Choroid plexus epithelial cell (primary cell): ENCODE measurements at places on chromosomes 12 and 14.

DNA sequence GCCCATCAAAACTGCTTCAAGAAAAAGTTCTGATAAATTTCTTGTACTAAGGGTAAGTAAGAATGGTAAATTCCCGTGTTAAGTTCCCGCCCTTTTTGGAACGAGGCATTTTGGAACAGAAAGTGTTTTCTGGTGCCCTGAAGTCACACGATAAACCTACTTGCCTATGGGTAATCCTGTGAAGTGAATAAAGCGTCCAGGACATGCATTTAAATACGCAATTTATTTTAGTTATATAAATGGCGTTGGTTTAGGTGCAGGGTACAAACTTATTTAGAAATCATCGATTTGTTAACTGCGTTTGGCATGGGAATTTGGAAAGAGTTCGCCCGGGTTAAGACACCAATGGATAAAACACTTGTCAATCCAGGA is 715 bp upstream of the RAP1B start:
- DNase-seq: peak; percentile 58

DNA sequence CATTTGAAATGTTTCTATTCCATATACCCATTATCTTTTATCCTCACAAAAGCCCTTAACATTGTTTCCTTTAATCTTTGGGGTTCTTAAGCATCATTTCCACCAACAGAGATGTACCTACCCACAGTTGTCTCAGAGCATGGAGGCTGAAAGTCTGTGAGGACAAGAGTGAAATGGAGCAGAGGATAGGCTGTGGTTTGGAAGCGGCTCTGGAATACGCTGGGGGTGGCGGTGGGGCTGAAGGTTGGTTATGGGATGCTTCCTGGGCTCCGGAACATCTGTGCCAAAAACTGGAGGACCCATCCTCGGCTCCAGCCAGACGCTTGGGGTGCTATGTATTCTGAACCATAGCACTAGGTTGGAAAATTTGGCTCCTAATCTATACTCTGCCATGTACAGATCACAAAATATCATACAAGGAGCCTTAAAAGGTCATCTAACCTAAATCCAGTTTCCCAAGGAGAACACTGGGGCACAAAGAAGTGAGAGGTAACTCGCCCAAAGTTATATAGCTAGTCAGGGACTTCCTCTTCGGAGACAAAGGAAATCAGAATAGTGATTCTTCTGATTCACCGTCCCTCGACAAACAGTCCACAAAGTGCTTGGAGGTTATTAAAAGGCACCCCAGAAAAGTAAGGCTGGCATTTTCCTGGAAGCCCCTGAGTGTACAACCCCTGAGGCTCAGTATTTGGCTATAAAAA is 2.5 kb downstream of the PPP1R3E start:
- no peak for DNase-seq

DNA sequence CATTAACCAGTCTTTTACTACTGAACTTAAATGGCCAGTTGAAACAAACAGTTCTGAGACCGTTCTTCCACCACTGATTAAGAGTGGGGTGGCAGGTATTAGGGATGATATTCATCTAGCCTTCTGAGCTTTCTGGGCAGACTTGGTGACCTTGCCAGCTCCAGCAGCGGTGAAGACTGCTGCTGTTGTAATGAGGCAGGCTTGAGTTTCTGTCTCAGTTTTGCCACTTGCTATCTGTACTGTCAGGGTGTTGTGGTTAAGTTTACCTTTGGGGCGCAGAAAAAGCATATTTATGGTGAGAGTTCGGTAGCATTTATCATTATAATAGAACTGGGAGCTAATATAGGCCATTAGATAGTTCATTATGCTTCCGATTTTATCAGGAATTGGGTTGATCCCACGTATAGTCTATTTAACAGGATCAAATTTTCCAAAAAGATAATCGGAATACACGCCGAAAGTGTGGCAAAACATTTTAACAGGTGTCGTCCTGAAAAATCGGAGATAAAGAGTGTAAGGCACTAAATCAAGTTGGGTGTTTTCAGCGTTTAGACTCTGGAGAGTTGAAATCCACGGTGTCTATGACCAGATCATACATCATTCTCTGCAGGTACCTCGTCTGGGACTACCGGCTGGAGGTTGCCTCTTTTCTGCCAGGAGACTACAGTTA is 688 bp upstream of the NECAP1 start:
- no peak for DNase-seq

DNA sequence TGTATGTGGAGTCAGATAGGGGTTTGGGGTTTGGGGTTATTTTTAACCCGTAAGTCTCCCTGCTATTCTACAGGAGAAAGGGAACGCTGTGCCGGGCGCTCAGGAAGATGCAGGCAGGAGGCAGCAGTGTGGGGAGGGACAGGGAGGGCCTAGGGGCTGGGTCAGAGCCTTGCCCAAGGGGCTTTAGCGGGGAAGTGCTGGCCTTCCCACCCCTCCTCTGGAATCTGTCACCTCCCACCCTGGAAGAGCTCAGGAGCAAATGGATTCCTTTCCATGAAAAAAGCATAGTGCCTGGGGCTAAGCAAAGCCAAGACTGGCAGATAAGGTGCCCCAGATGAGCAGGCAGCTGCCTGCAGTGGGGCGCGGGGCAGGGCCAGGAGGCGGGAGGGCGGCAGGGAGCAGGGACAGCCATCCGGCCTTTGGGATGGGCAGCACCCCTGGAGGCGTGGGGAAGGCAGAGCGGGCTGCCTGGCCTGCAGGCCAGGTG is 7.3 kb upstream of the INF2 start:
- DNase-seq: no peak

DNA sequence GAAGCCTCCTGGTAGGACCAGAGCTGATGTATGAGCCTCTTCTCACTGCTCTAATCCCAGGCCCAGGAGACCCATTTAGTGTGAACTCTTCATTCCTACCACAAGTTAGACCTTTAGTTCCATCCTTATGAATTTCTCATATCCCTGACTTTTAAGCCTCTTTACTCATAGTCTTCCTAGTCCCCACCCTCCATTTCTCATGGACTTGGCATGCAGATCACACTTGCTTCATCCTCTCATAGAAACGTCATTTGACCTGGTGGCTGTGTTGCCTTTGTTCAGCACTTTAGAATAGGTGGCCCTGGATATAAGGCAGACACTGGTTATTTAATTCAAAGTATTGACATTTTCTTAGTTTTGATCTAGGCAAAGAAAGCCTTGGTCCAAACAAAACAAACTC is 99.5 kb downstream of the SLC16A7 start:
- DNase-seq: peak; percentile 37

DNA sequence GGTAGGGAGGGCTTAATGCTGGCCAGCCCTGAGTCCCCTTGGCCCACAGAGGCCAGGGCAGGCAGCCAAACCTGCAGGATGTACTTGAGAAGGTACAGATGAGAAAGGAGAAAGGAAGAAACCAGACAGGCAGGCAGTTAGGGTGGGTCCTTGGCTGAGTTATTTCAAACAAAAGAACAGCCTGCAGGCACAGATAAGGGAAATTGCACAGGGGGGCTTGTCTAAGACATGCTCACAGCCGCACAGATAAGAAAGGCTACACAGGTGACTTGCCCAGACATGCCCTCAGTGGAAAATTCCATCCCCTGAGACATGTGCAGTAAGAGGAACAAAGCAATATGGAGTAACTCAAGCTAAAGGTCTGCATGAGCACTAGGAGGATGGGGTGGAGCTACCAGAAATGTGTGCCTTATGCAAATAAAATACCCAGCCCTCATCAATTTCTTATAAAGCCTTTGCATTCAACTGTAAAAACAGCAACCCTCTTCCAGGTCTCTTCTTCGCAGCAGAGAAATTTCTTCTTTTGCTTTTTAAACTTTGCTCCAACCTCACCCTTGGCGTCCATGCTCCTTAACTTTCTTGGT is 158.2 kb upstream of the RGS6 start:
- no peak for DNase-seq

DNA sequence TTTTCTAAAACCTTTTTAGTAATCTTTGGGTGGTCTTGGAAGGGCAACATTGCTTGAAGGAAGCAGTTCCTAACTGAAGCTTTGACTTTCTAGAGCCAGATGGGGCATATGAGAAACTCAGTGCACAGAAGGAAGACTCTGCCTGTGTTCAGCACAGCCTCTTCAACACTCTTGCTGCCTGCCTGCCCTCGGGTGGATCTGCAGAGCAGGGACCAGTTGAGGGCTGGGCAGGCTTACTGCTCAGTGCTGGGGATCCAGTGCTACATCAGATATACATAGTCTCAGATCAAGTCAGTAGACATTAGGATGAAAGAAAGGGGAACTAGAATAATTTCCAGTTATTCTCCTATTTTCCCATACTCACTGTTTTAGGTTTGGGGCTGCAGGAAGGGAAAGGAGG is 29.5 kb upstream of the TMX1 start:
- peak; percentile 14 for DNase-seq

DNA sequence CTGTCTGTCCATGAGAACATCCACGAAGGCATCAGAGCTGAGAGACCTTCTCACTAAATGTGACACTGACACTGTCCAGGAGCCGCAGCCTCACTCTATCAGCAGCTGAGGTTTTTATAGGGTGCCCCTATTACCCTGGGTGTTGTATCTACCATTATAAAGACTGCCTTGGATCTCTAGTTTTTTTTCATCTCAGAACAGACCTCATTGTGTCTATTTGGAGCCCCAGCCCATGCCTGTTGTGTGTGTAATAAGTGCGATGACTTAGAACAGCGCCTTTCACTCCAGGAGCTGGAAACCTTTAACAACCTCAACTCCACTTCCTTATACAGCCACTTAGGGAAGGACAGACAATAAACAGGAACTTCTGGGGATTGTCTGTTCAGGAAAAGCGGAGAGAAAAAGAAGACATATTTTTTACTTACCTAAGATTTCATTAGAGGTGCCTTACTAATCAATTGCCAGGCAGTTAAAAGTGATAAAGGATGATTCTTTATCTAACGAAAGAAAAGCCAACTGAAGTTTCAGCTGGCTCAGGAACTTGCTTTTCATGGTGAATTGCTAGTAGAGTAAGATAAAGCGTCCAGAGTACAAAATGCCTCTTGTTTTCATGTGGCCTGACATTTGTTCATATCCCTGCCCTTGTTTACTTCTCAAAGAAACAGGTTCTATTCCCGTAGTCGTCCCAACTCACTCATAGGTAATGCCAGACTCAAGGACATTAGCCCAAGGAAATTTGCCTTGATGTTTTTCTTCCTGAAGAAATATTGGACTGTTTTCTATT is 420.6 kb downstream of the RAD51B start:
- DNase-seq: peak; percentile 44

DNA sequence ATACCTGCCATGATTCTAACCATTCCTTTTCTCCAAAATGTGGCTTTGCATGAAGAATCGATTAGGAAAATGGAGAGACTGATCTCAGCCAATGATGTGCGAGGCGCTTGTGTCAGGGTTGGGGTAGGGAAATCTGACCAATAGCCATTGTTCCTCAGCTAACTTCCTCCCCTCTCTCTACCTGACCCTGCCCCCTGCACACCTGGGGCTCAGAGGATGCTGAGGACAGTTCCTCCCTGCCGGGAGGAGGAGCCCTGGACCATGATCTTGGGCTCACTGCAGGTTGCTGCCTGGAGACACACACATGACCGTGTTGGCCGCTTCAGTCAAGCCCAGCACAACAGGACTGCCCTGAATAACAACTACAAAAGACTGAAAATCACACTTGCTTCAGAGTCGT is 119.8 kb upstream of the SFSWAP start:
- DNase-seq: no peak

GRCh38 chr12:117321572-117321971 is 39.9 kb downstream of the NOS1 start:
- no peak for DNase-seq

DNA sequence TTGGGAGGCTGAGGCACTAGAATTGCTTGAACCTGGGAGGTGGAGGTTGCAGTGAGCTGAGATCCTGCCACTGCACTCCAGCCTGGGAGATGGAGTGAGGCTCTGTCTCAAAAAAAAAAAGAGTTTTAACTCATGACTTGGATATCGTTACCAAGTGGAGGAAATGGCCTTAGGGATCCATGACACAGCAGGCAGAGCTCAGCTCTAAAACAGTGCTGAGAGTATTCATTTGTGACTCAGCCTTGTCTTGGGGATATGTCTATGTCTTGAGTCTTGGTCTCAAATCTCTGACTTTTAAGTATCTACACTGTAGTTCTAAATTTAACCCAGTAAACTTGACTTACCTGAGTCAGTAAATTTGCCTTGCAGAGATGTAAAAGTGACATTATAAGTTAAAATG is 8.8 kb upstream of the PEX5 start:
- DNase-seq: no peak

- DNase-seq: no peak
Observed at GRCh38 chr14:68693926-68694325, 98.9 kb downstream of the ZFP36L1 start.

- DNase-seq: no peak
Observed at GRCh38 chr12:26732005-26732908, 100.7 kb downstream of the ITPR2 start.

- DNase-seq: no peak
Observed at GRCh38 chr14:100533656-100534485, 53.3 kb downstream of the BEGAIN start.

- no peak for DNase-seq
Observed at GRCh38 chr12:103144278-103144677, 186.8 kb downstream of the ASCL1 start.

- peak; percentile 68 for DNase-seq
Observed at GRCh38 chr12:1936406-1937320, 18.2 kb upstream of the CACNA2D4 start.

DNA sequence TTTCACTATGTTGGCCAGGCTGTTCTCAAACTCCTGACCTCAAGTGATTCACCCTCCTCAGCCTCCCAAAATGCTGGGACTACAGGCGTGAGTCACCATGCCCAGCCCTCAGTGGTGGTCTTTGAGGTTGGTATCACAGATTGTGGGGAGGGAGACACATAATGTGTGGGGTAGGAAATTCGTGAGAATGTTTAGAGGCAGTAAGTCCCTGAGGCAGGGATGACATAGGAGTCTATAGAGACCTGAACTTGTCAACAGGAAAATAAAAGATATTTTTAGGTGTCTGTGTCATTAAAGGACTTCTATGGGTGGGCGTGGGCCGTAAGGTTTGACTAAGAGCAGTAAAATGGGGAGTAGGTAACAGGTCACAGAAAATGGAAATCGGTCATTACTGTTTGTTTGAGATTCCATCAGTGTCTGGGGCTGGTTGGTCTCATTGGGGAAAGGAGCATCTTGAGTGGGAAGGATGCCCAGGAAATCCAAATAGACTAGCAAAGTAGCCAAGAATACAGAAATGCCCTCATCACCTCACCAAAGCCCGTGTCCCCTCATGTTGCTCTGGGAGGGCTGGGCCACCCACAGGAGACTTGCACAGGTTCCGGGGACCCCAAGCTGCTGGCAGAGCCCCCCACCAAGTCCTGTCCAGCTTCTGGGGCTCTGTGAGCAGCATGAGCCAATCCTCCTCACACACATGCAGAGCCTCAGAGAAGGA is 63.6 kb upstream of the BCL2L14 start:
- peak; percentile 27 for DNase-seq
